ENCODE measurements at places on chromosomes 7 and 10.

GRCh38 chr7:151461096-151461941, 21.4 kb upstream of the CRYGN start:
- no peak for DNase-seq

GRCh38 chr7:47327346-47327697, 254.6 kb downstream of the TNS3 start:
- peak; percentile 79 for DNase-seq

DNA sequence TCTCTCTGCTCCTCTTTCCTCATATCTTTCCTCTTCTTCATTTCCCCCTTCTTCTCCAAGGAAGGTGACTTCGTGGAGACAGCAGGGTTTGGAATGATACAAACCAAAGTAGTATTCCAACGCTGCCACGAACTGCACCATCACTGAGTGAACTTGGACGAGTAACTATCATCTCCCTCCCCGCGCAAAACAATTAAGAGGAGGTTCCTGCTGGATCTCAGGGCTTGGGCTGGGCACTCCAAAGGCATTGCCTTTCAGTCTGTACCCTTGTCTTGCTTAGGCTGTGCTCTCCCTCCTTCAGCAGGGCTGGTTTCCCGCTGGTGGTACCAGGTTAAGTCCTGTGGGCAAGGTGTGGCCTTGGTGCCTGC, 790 bp upstream of the PITX3 start:
- DNase-seq: no peak

- DNase-seq: no peak
Measured at GRCh38 chr10:89164080-89164479, 43.0 kb downstream of the CH25H start.

DNA sequence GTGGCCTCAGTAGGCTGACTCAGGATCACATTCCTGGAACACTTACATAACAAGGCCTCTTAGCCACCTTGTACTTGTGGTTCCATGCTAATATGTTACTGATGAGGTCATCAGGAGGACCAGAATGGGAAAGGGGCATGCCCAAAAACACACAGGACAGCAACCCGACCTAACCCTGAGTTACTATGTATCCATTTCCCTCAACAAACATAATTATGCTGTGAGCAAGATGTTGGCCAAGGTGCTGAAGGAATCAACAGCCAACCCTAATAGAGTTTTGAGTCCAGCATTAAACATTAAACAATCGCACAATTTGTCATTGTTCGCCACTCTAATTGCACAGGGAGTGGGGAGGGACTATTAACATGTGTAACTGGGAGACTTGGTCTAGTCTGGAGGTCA, 129.4 kb downstream of the PLPP4 start:
- no peak for DNase-seq

DNA sequence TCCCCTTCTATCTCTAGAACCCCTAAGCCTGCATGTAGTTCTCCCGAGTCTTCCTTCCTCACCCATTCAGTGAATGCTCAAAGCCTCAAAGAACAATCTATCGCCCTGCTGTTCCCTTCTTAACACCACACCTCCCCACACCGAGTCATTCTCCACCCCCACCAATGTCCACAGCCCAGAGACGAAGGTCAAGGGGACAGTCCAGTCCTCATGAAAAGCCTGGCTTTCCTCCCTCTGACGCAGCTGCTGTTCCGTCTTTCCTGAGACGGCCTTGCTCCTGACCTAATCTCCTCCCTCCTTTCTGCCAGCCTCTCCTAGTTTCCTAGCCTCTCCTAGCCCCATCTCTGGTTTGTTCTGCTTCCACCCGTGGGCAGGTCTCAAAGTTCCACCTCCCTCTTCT, 9.2 kb downstream of the MOSPD3 start:
- no peak for DNase-seq

GRCh38 chr7:105649727-105650381, 68.6 kb upstream of the EFCAB10 start:
- no peak for DNase-seq

- DNase-seq: peak; percentile 32
Measured at GRCh38 chr10:106711313-106711906, 453.1 kb downstream of the SORCS1 start.

- DNase-seq: no peak
Measured at GRCh38 chr10:127720903-127721302, 16.1 kb upstream of the FOXI2 start.

- no peak for DNase-seq
Measured at GRCh38 chr10:62189131-62189530, 79.5 kb downstream of the RTKN2 start.

All from foreskin melanocyte (primary cell).